ENCODE measurements at places on chromosomes 13 and 19. TPM values are rescaled to one million over a fixed set of nuclear protein-coding genes. Genes with fewer than 3 reads are reported as not detected.

MCF2L gene
- total RNA-seq = not detected

DGKH gene
- total RNA-seq = 7.1 TPM

ICAM1 gene
- total RNA-seq = 22.3 TPM

SLAIN1 gene
- not detected for total RNA-seq

GRCh38 chr13:85537601-85538000 lies 261.6 kb downstream of the SLITRK6 start:
- no peak for DNase-seq

DNA sequence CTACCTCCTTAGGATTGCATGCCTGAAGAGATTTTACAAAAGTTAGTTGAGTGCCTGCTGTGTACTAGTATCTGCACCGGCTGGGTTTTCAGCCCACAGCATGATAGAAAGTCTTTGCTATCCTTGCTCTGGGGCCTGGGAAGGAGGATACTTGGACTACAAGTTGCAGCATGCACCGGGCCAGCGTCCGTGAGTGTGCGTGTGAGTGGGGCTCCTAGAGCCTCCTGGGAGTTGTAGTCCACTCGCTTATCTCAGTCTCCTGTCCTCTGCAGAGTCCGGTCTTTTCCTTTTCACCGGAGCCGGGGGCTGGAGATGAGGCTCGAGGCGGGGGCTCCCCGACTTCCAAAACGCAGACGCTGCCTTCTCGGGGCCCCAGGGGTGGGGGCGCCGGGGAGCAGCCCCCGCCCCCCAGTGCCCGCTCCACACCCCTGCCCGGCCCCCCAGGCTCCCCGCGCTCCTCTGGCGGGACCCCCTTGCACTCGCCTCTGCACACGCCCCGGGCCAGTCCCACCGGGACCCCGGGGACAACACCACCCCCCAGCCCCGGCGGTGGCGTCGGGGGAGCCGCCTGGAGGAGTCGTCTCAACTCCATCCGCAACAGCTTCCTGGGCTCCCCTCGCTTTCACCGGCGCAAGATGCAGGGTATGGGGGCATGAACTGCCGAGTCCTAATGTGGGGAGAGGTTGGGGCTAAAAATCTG lies 20.6 kb downstream of the BRSK1 start:
- DNase-seq = peak; percentile 43

DNA sequence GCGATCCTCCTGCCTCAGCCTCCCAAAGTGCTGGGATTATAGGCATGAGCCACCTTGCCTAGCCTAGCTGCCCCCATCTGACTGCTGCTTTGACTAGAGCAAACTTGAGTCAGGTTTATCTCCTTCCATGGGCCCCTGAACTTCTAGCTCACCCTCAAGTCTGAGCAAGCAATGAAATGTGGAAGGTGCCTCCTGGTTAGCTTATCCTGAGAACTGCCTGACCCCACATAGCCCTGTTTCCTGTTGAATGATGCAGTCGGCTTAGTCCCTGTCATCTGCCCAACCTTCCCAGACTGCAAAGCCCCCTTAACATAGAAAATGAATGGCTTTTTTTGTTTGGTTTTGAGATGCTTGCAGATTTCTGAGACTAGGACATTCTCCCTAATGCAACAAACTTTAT lies 8.9 kb upstream of the TMEM160 start:
- DNase-seq = peak; percentile 29

GRCh38 chr13:111573801-111574200 lies 253.4 kb downstream of the TEX29 start:
- no peak for DNase-seq

DNA sequence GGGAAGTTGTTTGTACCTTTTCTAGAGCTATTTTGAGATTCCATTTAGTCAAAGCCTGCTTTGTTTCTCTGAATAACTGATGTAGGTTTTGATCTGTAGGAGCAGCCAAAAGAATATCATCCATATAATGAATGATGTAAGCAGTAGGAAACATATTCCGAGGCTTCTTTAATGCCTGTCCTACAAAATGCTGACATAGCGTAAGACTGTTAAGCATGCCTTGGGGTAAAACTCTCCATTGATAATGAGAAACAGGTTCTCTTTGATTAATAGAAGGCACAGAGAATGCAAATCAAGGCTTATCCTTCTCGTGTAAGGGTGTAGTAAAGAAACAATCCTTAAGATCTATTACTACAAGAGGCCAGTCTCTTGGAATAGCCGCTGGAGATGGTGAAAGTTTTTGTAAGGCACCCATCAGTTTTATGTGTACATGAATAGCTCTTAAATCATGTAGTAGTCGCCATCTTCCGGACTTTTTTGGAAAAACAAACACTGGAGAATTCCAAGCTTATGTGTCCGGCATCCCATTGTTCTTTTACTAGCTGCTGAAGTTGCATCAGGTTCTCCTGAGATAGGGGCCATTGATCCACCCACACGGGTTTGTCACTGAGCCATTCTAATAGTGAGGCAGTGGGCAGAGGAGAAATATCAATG lies 13.5 kb downstream of the FPR3 start:
- peak; percentile 70 for DNase-seq

DNA sequence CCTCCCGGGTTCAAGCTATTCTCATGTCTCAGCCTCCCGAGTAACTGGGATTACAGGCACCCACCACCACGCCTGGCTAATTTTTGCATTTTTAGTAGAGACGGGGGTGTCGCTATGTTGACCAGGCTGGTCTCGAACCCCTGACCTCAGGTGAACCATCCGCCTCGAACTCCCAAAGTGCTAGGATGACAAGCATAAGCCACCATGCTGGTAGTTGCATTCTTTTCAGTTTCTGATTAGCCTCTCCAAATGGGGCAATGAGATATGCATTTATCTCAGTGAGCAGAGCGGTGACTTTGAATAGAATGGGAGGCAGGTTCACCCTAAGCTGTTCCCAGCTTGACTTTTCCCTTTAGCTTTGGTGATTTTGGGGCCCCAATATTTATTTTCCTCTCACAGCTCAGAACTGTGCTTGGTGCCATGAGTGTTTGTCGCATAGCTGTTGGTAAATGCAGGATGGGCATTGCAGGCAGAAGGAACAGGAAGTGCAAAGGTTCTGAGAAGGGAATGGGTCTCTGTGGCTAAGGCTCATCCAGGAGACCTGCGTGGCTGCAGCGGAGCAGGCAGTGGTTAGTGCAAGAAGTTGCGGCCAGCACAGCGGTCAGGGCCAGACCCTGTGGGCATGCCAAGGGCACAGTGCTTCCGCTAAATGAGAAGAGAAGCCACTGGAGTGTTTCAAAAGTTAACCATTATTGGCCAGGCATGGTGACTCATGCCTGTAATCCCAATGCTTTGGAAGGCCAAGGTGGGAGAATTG lies 20.7 kb downstream of the LYPD3 start:
- no peak for DNase-seq

- no peak for DNase-seq
Observed at GRCh38 chr13:89852570-89852969, 1494.9 kb upstream of the MIR17HG start.

DNA sequence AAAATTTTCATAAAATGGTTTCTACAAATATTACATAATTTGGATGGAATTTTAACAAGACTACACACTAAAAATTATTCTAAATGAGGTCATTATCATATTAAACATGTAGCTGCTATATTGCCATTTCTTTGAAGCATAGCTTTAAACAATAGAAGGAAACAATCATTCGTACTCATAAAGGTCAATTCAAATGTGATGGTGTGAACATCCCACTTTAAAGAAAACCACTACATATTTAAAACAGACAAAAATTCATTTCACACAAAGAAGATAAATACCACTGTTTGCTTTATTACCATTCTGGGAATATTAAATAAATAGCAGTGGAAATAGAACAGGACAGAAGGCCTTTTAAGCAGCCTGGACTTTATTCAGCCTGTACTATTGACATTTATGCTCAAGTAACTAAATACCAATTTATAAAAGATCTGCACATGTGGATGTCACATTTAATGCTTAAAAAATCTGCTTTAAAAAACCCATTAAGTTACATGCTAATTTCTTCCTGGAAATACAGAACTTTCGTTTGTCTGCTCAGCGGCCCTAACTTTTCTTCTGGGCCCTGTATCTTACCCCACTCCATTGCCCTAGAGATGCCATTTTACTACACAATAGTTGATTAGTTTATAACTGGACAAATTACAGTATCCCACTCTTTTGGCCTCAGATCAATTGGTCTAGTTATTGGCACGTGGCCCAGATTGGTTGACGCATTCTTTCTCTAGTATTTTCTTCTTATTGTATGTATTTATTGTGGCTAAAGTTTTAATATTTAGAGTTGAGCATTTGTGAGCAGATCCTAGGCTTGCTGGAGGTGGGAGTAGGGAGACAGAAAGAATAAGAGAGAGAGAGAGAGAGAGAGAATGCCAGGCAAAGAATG lies 215.1 kb upstream of the SPRY2 start:
- no peak for DNase-seq

DNA sequence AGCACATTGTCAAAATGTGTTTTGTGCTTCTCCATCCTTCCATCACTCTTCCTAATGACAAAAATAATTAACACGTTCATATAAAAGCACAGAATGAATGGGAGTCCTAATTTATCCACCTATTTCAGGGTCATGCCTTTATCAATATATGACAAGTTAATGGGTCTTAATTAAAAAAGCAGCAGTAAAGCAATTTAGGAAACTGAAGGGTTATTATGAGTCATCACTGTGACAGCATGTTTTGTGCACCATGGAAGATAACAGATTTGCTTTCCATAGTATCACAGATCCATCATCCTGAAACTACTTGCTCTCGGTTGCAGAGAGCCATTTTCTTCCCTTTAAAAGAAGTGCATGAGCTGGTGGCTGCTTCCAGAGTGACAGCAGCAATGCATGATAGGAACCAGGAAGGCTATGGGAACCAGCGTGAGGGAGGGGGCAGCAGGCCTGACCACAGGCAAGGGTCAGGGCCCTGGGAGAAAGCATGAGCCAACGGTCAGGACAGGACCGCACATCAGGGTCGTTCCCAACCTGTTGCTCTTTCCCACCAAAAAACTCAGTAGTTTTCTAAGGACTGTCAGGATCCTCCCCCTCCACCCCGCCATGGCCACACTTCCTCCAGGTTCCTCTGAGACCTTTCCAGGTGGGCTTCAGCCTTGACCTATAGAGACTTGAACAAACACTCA lies 784.1 kb downstream of the UQCRFS1 start:
- peak; percentile 13 for DNase-seq

- DNase-seq = no peak
Observed at GRCh38 chr13:20727856-20728255, 24.4 kb downstream of the IL17D start.

GRCh38 chr13:111248822-111249221 lies 71.6 kb upstream of the TEX29 start:
- DNase-seq = no peak

DNA sequence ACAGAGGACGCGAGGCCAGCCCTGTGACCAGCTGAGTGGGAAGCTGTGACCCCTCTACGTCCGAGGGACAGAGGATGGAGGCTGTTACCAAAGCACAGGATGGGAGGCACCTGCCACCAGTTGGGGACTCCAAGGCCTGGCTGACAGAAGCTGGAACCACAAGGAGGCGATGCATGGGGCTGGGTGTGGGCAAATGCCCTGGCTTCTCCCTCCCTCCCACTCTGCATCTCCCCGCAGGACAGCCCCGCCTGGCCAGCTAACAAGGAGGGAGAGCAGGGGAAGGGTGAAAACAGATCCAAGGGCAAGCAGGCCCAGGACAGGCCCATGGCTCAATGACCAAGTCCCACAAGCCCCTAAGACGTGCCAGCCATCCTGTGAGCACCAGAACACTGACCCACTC lies 28.6 kb downstream of the AKT2 start:
- DNase-seq = no peak
